Chondrocyte (in vitro differentiated cells): ENCODE measurements at places on chromosomes 16 and 17. TPM values are rescaled to one million over a fixed set of nuclear protein-coding genes. Genes with fewer than 3 reads are reported as not detected.

SGCA gene
- 0.85 to 5.5 TPM (median 1.3 TPM) in 3 replicates for total RNA-seq

BCAR1 gene
- total RNA-seq = 125 to 140 TPM (median 125 TPM) in 3 replicates

HEXIM1 gene
- total RNA-seq = 35.9 to 41.0 TPM (median 36.4 TPM) in 3 replicates

LGALS9B gene
- total RNA-seq = not detected in 3 replicates

ARL5C gene
- 0.25 TPM in 1 of 3 replicates, not detected in the others for total RNA-seq

MYH10 gene
- total RNA-seq = 211 to 296 TPM (median 284 TPM) in 3 replicates

OTOA gene
- total RNA-seq = 0.10 TPM in 1 of 3 replicates, not detected in the others

SLC25A39 gene
- 78.6 to 95.5 TPM (median 84.1 TPM) in 3 replicates for total RNA-seq

PRR15L gene
- total RNA-seq = not detected in 3 replicates

KRT33A gene
- total RNA-seq = not detected in 3 replicates

KDM8 gene
- total RNA-seq = 4.4 to 9.3 TPM (median 5.6 TPM) in 3 replicates

CCL7 gene
- not detected in 3 replicates for total RNA-seq

MYH13 gene
- not detected in 3 replicates for total RNA-seq

ENPP7 gene
- not detected in 3 replicates for total RNA-seq

WFIKKN1 gene
- 0.36 to 0.56 TPM (median 0.47 TPM) in 3 replicates for total RNA-seq

RHBDL1 gene
- 1.9 to 3.5 TPM (median 3.0 TPM) in 3 replicates for total RNA-seq

GGA2 gene
- 37.2 to 43.0 TPM (median 40.4 TPM) in 3 replicates for total RNA-seq

SRCIN1 gene
- total RNA-seq = 0.30 to 0.51 TPM in 2 of 3 replicates, not detected in the other

ATP2A1 gene
- 0.31 to 1.8 TPM (median 0.42 TPM) in 3 replicates for total RNA-seq

ZPBP2 gene
- total RNA-seq = not detected in 3 replicates

HAS3 gene
- 0.92 to 1.5 TPM (median 1.4 TPM) in 3 replicates for total RNA-seq

GDPD3 gene
- 1.9 to 3.2 TPM (median 2.2 TPM) in 3 replicates for total RNA-seq

CACNG4 gene
- 2.9 to 6.9 TPM (median 3.2 TPM) in 3 replicates for total RNA-seq

PPP1R27 gene
- total RNA-seq = not detected in 3 replicates

MAP2K3 gene
- total RNA-seq = 31.3 to 38.3 TPM (median 35.9 TPM) in 3 replicates

TNP2 gene
- not detected in 3 replicates for total RNA-seq

FAM20A gene
- not detected in 3 replicates for total RNA-seq
